ENCODE measurements at places on chromosomes 11 and 22.

GRCh38 chr11:118282606-118283005 is 18.5 kb upstream of the MPZL2 start:
- DNase-seq = no peak

GRCh38 chr22:29795663-29796062 is 28.5 kb downstream of the UQCR10 start:
- no peak for DNase-seq

GRCh38 chr11:104691129-104691528 is 207.1 kb downstream of the CASP12 start:
- no peak for DNase-seq

- peak; percentile 29 for DNase-seq
Measured at GRCh38 chr11:36265793-36266628, 23.2 kb downstream of the COMMD9 start.

GRCh38 chr22:35152316-35152715 is 86.4 kb downstream of the ISX start:
- DNase-seq = no peak

DNA sequence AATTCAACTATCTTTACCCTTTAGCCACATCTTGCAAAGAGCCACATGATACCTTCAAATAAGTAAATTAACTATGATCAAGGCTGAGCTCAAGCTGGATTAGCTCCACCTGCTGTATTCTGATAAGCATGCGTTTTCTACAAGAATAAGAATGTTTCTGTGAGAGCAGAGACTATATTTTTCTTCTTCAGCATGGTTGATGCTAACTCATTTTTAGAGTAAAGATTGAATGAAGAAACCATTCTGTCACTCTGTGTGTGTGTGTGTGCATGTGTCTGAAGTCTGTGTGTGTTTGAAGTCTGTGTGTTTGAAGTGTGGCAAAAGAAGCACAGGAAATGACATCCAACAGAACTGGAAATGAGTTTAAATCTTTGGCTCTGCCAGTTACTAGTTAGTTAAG is 12.0 kb upstream of the LAYN start:
- DNase-seq = no peak

Data from stimulated activated CD8-positive, alpha-beta memory T cell treated with anti-CD3 and anti-CD28 coated beads, Interleukin-4, amount 100 ng/mL, for 1 hour (primary cell).